HepG2 (cell line): ENCODE measurements at places on chromosomes 6 and 20.

- no peak overlapping the region for H3K27ac ChIP-seq
- H3K27me3 ChIP-seq, result no peaks in the 10 kb centered on the region
- DNase-seq, result no peak
- no peaks in the 10 kb centered on the region for H3K36me3 ChIP-seq
Measured at GRCh38 chr6:92114091-92114675, 1305.2 kb downstream of the EPHA7 start.

DNA sequence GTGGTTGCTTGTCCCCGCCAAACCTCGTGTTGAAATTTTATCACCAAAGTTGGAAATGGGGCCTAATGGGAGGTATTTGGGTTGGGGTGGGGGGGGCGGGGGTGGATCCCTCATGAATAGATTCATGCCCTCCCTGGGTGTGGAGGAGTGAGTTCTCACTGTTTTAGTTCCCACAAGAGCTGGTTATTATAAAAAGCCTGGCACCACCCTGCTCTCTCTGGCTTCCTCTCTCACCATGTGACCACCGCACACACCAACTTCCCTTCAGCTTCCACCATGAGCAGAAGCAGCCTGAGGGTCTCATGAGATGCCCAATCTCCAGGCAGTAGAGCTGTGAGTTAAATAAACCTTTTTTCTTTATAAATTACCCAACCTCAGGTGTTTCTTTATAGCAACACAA, 111.3 kb downstream of the PRDM1 start:
- H3K27me3 ChIP-seq, result no peaks in the 10 kb centered on the region
- H3K4me3 ChIP-seq, result no peak overlapping the region
- no peak overlapping the region for H3K27ac ChIP-seq
- no peak for DNase-seq
- peaks cover 20% of the 10 kb centered on the region; the same call in 1 of the 3 replicates for H3K36me3 ChIP-seq
- H3K4me1 ChIP-seq, result no peaks in the 10 kb centered on the region

GRCh38 chr6:22026164-22026678, 270.6 kb downstream of the PRL start:
- H3K27ac ChIP-seq, result no peak overlapping the region
- H3K27me3 ChIP-seq, result no peaks in the 10 kb centered on the region
- H3K36me3 ChIP-seq, result no peaks in the 10 kb centered on the region

GRCh38 chr20:20780127-20780824, 67.8 kb upstream of the RALGAPA2 start:
- H3K4me1 ChIP-seq, result no peaks in the 10 kb centered on the region
- H3K27me3 ChIP-seq, result peaks cover 18% of the 10 kb centered on the region; the same call in 2 of the 3 replicates
- H3K27ac ChIP-seq, result no peak overlapping the region
- H3K36me3 ChIP-seq, result no peaks in the 10 kb centered on the region
- peak; percentile 21 for DNase-seq
- no peak overlapping the region for H3K4me3 ChIP-seq

GRCh38 chr20:63893999-63894357, 948 bp upstream of the DNAJC5 start:
- DNase-seq, result no peak
- H3K4me3 ChIP-seq, result peak overlapping the region; percentile 77
- H3K4me1 ChIP-seq, result peaks cover 34% of the 10 kb centered on the region

DNA sequence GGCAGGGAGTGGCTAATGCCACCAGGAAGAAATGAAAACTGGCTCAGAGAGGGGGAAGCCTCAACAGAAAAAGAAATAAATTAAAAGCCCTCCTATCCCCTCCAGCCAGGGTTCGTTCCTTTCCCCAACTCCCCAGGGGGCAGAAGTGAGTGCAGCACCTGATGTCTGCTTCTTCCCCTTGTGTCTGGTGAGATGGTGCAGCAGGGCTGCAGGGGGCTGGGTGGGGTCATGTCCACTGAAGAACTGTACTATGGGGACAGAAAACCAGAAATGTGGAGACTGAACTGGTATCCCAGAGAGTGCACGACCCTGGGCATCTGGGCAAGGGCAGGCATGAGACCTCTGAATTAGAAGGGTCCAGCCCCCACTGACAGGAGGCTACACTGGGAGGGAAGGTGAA, 4.0 kb downstream of the EGFL8 start:
- no peak for DNase-seq
- no peak overlapping the region for H3K4me3 ChIP-seq
- no peak overlapping the region for H3K27ac ChIP-seq
- H3K36me3 ChIP-seq, result peaks cover 52% of the 10 kb centered on the region
- H3K27me3 ChIP-seq, result no peaks in the 10 kb centered on the region
- peaks cover 10% of the 10 kb centered on the region for H3K4me1 ChIP-seq
